ENCODE measurements at places on chromosomes 4 and X. TPM values are rescaled to one million over a fixed set of nuclear protein-coding genes. Genes with fewer than 3 reads are reported as not detected.

GRCh38 chrX:15033917-15034316 lies 160.7 kb downstream of the MOSPD2 start:
- H3K36me3 ChIP-seq = no peaks in the 10 kb centered on the region
- no peak overlapping the region for H3K4me3 ChIP-seq
- no peaks in the 10 kb centered on the region for H3K27me3 ChIP-seq
- DNase-seq = no peak
- no peaks in the 10 kb centered on the region for H3K4me1 ChIP-seq

ADGRL3 gene
- total RNA-seq = 3.6 TPM

DNA sequence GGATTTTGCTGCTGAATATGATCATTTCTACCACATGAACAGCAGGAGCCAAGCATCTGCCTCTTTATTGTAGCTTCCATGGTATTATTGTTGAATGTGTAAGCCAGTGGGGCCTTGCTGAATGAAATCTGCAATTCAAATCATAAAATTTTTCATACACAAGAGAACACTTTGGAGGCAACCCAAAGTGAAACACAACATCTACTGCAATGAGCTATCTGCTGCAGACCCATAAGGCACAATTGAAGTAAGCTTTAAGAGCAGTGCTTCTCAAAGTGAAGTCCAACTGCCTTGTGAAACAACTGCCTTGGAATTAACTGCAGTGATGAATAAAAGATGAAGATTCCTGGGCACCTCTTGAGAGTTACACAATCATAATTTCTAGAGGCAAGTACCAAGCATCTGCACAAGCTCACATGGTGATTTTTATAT lies 626.3 kb upstream of the INTU start:
- DNase-seq = no peak
- H3K27ac ChIP-seq = no peak overlapping the region
- H3K27me3 ChIP-seq = no peaks in the 10 kb centered on the region
- H3K36me3 ChIP-seq = no peaks in the 10 kb centered on the region

GRCh38 chr4:183286590-183287308 lies 33.3 kb downstream of the CLDN22 start:
- no peak overlapping the region for H3K27ac ChIP-seq
- peaks cover 70% of the 10 kb centered on the region for H3K36me3 ChIP-seq
- DNase-seq = no peak
- no peaks in the 10 kb centered on the region for H3K27me3 ChIP-seq

GRCh38 chr4:8582436-8582835 lies 2.2 kb downstream of the GPR78 start:
- DNase-seq = no peak
- H3K4me1 ChIP-seq = no peaks in the 10 kb centered on the region
- no peaks in the 10 kb centered on the region for H3K36me3 ChIP-seq
- H3K4me3 ChIP-seq = no peak overlapping the region
- peaks cover 58% of the 10 kb centered on the region for H3K27me3 ChIP-seq

DNA sequence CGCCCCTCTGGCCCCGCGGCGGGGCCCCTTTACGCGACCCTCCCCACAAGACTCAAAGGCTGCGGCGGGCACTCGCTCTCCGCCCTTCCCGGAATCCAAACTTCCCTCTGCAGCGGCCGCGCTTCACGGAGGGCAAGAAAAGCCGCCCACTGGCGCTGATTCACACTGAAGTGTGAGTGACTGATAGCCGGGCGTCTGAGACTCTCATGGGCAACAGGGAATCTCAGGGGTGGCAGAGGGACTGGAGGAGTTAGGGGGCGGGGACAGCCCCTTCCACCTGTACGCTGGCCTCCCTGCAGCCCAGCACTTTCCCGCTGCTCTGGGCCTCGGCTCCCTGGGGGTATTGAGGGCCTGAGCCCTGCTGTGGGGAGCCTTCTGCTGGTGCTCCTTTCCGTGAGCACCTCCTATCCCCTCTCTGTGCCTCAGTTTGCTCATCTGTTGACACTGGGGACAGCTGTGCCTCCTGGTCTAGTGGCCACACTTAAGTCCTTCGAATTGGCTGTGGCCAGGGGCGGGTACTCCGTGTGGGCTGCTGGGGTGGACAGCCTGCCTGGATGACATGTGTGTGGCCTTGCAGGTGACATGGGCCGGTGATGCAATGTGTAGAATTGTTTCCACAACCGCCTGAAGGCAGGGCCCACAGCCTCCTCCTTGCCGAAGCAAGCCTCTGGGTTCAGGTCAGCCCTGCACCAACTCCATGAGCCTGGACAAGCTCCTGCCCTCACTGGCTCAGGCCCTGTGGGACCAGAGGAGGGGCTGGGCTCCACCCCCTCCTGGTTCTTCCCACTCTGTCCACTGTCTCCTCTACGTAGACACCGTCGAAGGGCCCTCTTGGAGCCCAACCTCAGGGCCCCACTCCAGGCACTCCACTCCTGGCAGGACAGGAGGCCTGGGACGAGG lies 951 bp downstream of the SH3BP2 start:
- peaks cover 46% of the 10 kb centered on the region for H3K4me1 ChIP-seq
- peak; percentile 77 for DNase-seq
- H3K27me3 ChIP-seq = no peaks in the 10 kb centered on the region
- H3K27ac ChIP-seq = peak overlapping the region; percentile 88
- peak overlapping the region; percentile 79 for H3K4me3 ChIP-seq

- DNase-seq = peak; percentile 82
- peak overlapping the region; percentile 89 for H3K27ac ChIP-seq
- peaks cover 4% of the 10 kb centered on the region for H3K36me3 ChIP-seq
- peaks cover 20% of the 10 kb centered on the region for H3K4me1 ChIP-seq
- H3K27me3 ChIP-seq = no peaks in the 10 kb centered on the region
Observed at GRCh38 chr4:22515145-22515887, 550 bp downstream of the ADGRA3 start.

- no peak overlapping the region for H3K4me3 ChIP-seq
- H3K27ac ChIP-seq = peak overlapping the region; percentile 10
- DNase-seq = no peak
Observed at GRCh38 chrX:10021461-10022272, 54.5 kb downstream of the CLDN34 start.

DNA sequence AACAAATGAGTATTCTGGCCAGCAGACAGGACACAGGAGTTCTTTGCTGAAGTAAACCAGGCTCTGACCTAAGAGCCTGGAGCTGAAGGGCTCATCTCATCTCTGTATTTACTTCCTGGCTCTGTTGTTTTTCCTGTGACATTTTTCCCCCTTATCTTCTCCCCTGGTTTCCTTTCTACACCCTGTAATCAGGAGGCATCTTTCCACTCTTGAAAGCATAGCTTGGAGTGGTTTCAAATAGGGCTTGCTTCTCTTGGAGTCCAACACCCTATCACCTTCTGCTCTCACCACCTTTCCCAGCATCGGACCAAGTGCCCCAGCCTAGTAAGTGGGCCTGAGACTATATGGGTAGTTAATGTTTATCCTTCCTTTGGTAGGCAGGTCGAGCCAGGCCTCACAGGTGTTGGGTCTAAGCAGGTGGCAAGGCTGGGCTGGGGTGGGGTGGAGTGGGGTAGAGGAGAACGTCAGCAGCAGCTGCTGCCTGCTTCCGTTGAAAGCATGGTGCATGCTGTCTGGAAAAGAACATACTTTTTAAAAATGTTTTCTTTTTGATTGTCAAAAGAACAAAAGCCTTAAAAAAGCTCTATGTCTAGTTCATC lies 1.2 kb downstream of the DRP2 start:
- peaks cover 48% of the 10 kb centered on the region for H3K27me3 ChIP-seq
- H3K4me1 ChIP-seq = no peaks in the 10 kb centered on the region
- H3K4me3 ChIP-seq = no peak overlapping the region
- H3K27ac ChIP-seq = no peak overlapping the region
- DNase-seq = no peak

- peaks cover 59% of the 10 kb centered on the region for H3K27me3 ChIP-seq
- no peak overlapping the region for H3K4me3 ChIP-seq
- no peaks in the 10 kb centered on the region for H3K36me3 ChIP-seq
- H3K27ac ChIP-seq = no peak overlapping the region
- no peaks in the 10 kb centered on the region for H3K4me1 ChIP-seq
Observed at GRCh38 chrX:107542500-107542899, 85.8 kb upstream of the PRPS1 start.

DNA sequence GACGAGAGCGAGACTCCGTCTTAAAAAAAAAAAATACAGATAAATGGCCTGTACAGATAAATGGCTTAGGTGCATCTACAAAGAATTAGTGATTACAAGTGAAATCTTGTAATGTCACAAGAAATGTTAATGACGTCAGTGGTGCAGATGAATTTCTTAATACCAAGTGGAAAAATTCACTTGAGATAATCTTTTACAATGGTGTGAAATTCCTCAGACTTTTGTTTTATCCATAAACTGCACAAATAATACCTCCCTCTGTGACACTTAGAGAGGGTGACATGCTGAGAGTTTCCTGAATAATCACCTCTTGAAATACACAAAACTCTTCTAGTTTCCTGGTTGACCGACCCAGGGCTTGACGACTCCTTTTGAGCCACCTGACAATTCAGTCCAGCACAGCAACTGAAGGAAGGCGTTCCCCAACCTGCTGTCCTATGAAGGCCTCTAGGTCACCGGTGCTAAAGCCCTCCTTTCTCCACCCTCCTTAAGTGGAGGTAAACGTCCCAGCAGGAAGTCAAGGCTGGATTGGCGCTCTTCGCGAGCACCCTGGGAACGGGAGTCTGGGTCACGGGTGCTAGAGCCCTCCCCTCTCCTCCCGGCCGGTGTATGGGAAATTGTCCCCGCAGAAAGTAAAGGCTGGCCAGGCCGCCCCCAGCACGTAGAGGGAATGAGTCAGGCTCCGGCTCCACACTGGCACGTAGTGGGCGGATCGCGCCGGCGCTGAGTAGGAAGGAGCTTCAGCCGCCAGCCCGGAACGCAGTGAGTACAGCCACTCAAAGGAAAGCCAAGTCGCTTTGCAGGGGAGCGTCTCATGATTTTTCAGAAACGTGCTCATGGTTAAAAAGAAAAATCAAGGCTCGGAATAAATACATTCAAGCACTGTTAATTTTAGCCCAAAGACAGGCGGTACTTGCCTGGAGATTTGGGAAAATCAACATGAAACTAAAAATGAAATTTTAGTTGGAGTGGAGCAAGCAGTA lies at the start of gene TMEM144:
Gene TMEM144 (plus strand): TSS at position 662 of the 983 bp plus-strand sequence. CDS start 2,182 bp downstream, outside the sequence.
- peak; percentile 93 for DNase-seq
- peak within 1 kb of the TSS; percentile 81 for H3K4me3 ChIP-seq
- peaks cover 10% of the 10 kb centered on the region for H3K36me3 ChIP-seq

KLB gene
- not detected for total RNA-seq

DNA sequence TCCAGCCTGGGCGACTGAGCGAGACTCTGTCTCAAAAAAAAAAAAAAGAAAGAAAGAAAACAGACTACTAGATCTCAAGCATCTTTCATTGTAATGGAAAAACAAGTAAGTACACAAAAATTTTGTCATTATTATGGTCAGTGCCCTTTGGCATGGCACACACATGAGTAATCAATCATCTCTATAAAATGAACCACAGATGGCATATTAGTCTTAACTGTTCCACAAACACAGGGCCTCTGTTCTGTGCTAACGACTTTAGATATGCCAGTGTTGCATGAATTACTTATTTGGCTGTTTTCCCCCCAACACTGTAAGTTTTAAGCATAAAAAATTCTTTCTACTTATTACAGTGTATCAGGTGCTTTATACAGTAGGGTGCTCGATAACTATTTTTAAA lies 90.4 kb downstream of the COX7B2 start:
- no peak overlapping the region for H3K4me3 ChIP-seq
- no peaks in the 10 kb centered on the region for H3K36me3 ChIP-seq
- DNase-seq = no peak
- H3K27me3 ChIP-seq = no peaks in the 10 kb centered on the region

DNA sequence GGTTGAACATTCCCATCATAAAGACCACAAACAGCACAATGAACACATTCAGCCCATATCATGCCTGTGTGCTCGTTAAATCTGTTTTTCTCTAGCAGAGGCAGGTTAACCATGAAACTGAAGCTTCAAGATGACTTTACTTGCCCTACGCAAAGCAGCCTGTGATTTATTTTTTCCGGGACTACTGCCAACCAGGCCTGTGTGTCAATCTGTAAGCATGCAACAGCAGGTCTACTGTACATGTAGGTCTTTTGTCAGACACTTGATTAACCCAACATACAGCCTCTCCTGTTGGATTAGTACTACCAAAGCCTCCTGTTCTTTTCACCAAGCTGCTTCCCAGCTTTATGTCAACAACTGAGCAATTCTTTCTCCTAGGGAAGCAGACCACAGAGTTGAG lies 85.5 kb upstream of the ACSL1 start:
- H3K4me3 ChIP-seq = no peak overlapping the region
- DNase-seq = peak; percentile 93
- H3K27me3 ChIP-seq = no peaks in the 10 kb centered on the region
- no peak overlapping the region for H3K27ac ChIP-seq
- H3K36me3 ChIP-seq = no peaks in the 10 kb centered on the region
- H3K4me1 ChIP-seq = peaks cover 28% of the 10 kb centered on the region

MAGEE2 gene
- total RNA-seq = not detected

GRCh38 chr4:152605641-152606335 lies 69.9 kb upstream of the FBXW7 start:
- H3K27me3 ChIP-seq = no peaks in the 10 kb centered on the region
- no peak for DNase-seq
- H3K36me3 ChIP-seq = no peaks in the 10 kb centered on the region
- no peaks in the 10 kb centered on the region for H3K4me1 ChIP-seq
- no peak overlapping the region for H3K27ac ChIP-seq
- H3K4me3 ChIP-seq = no peak overlapping the region

GRCh38 chrX:152813206-152813605 lies 17.4 kb downstream of the CETN2 start:
- no peak overlapping the region for H3K4me3 ChIP-seq
- no peaks in the 10 kb centered on the region for H3K27me3 ChIP-seq
- no peak for DNase-seq

GRCh38 chrX:13695601-13696115 lies 6.7 kb downstream of the RAB9A start:
- no peak overlapping the region for H3K4me3 ChIP-seq

DNA sequence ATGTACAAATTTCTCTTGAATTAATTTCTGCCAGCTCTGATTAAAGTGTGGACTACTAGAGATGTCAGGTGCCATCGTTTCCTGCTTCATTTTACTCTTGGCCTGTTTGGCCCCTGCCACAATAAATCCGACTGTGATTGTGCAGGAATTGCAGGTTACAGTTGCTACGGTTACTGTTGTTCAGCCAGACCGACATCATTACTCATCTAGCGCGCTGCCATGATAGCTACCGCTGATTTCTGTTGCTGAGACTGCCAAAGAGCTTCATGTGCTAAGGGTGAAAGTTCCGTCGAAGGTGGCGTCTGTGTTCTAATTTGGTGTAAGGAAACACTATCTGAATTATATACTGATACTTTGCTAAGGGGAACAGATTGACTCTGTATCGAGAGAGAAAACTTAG lies 22.1 kb downstream of the SLIT2 start:
- H3K36me3 ChIP-seq = no peaks in the 10 kb centered on the region
- H3K27me3 ChIP-seq = no peaks in the 10 kb centered on the region
- H3K4me1 ChIP-seq = peaks cover 11% of the 10 kb centered on the region
- no peak overlapping the region for H3K27ac ChIP-seq
- H3K4me3 ChIP-seq = no peak overlapping the region

DNA sequence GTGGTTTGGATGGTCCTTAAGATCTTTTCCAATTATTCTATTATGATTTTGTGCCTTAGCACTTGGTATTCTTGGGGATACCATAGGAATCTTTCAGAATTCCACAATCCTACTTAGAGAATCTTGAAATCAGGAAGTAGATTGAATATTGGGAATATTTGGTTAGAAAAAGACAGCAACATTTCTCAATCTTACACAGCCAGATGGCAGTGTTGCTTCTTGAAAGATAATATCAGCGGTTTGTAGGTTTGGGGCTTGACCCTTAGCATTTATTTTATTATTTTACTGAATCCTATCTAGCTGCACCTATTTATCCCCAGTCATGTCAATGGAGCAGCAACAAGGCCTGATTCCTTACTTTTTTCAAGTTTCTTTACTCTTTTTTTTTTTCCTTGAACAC lies 28.6 kb downstream of the MAGEB1 start:
- DNase-seq = peak; percentile 49
- H3K4me1 ChIP-seq = peaks cover 5% of the 10 kb centered on the region
- no peaks in the 10 kb centered on the region for H3K27me3 ChIP-seq
- no peak overlapping the region for H3K27ac ChIP-seq
- no peak overlapping the region for H3K4me3 ChIP-seq

Measured in MCF 10A (cell line).